ENCODE measurements at places on chromosomes 12 and 14.

GRCh38 chr14:21257394-21257909 lies 11.8 kb downstream of the HNRNPC start:
- no peak for DNase-seq

DNA sequence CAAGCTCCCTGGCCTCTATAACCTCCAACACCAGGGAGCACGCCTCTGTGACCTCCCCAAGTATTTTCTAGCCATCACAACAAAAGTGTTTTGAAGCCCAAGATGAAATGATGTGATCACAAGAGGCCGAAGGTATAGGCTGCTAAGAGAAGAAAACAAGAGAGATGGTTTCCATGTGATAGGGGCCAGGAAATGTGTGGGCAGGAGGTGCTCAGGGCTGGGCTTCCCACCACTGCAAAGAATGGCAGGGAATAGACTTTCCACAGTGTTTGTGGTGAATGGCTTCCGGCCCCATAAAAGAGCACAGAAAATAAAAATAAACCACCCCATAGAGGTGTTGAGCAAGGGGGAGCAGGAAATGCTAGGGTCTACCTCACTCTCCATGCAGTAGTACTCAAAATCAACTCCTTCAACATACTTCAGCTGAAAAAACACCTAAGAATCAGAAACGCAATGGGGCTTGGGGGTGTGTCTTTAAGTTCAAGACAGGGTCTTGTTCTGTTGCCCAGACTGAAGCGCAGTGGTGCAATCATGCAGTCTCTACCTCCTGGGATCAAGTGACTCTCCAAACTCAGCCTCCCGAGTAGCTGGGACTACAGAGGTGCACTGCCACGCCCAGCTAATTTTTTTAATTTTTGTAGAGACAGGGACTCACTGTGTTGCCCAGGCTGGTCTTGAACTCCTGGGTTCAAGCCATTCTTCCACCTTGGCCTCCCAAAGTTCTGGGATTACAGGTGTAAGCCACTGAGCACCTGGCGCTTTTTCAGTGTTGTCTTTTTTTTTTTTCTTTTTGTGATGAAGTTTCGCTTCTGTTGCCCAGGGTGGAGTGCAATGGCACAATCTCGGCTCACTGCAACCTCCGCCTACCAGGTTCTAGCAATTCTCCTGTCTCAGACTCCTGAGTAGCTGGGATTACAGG lies 27.1 kb downstream of the DAD1 start:
- DNase-seq: no peak

DNA sequence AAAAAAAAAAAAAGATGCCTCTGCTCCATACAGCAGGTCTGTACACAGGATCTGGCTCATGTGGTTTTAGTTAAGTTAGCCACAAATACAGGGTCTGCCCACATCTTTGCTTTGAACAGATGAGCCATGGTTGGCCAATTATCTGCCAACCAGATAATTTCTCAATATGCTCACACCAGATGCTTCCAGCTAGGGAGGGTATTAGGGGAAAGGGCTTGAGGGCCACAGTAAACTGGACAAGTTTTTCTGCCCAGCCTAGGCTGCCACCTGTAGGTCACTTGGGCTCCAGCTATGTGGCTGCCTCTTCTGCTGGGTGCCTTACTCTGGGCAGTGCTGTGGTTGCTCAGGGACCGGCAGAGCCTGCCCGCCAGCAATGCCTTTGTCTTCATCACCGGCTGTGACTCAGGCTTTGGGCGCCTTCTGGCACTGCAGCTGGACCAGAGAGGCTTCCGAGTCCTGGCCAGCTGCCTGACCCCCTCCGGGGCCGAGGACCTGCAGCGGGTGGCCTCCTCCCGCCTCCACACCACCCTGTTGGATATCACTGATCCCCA lies 776 bp downstream of the RDH5 start:
- DNase-seq: peak; percentile 87

DNA sequence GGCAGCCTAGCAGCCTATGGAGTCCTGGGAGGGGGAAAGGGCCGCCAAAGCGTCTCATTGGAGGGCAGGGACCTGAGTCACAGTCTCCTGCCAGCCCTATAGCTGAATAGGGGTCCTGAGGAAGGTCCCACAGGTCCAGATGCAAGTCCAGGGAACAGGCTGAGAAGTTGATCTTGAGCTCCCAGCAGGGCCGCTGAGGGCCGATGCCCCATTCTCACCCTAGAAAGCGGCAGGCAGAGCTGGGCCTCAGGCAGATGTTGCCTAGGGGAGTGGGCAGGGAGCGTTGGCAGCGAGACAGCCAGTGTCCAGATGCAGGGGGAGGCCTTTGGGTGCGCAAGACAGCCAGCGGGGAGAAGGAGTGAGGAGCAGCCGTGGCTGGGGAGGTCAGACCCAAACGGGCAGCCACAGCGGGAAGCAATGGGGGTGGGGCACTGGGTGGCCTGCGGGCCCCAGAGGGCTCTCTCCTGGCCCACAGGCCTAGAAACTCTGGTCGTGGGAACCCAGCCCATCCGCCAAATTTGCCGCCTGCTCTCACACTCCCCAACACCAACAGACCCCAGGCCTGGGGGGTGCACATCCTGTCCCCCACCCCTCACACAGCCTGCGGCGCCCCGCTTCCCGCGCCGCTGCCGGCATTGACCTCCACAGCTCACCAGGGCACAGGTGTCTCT lies 1.1 kb downstream of the HDAC7 start:
- peak; percentile 57 for DNase-seq

- no peak for DNase-seq
Observed at GRCh38 chr12:62301080-62301798, 41.0 kb downstream of the USP15 start.

DNA sequence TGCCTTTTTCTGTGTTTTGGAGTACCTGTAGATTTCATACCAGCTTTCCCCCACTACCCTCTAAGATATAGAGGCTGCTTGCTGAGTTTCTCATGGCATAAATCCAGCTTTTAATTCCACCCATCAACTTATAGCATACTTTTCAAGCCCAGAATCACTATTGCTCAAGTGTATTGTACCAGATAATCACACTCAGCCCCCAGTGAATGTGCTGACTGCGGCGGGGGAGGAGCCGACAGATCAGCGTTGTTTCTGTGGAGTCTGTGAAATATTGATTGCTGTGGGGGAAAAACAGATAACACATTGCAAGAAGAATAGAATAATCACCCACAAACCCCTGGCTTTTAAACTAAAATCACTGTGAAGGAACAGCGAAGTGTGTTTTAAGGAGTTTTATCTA lies 296.1 kb downstream of the TMEM132D start:
- no peak for DNase-seq

- peak; percentile 92 for DNase-seq
Observed at GRCh38 chr14:24430143-24430681, 458 bp downstream of the KHNYN start.

All from AG08396 (cell line).